ENCODE measurements at places on chromosomes 13 and 19.

DNA sequence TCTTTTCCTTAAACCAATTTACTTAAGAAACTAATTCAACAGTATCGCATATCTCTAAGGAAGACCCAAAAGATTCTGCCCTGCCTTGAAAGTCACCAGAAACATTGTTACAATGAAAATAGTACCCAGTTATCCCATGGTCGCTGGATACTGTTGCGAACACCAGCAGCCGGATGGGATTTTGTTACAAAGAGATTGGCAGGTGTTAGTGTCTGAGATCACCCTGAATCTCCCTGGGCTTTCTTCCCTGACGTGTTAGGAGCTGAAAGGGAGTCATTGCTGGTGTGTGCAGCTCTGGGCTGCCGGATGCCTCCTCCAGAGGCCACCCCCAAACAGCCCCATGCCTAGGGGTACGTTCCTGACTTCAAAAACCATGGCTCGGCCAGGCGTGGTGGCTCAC is 38.2 kb downstream of the PTPRS start:
- no peak overlapping the region for H3K27ac ChIP-seq
- H3K27me3 ChIP-seq: no peaks in the 10 kb centered on the region
- no peak overlapping the region for H3K4me3 ChIP-seq
- no peaks in the 10 kb centered on the region for H3K4me1 ChIP-seq
- H3K36me3 ChIP-seq: no peaks in the 10 kb centered on the region
- DNase-seq: no peak

DNA sequence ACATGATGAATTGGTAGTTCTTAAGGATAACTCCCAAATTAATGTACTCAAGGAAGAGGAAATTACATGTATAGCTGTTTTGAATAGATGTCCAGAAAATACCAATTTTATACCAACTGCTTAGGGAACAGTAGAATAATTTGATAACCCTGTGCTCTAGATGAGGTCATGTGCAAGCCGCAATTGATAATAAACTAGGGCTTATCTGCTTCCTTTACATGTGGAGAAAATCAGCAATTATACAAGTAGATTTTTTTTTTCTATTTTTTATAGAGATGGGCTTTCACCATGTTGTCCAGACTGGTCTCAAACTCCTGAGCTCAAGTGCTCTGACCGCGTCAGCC is 9.3 kb downstream of the TPT1 start:
- peaks cover 83% of the 10 kb centered on the region for H3K4me1 ChIP-seq
- H3K36me3 ChIP-seq: peaks cover 33% of the 10 kb centered on the region
- no peak for DNase-seq
- no peak overlapping the region for H3K4me3 ChIP-seq
- H3K27ac ChIP-seq: peak overlapping the region; percentile 28

DNA sequence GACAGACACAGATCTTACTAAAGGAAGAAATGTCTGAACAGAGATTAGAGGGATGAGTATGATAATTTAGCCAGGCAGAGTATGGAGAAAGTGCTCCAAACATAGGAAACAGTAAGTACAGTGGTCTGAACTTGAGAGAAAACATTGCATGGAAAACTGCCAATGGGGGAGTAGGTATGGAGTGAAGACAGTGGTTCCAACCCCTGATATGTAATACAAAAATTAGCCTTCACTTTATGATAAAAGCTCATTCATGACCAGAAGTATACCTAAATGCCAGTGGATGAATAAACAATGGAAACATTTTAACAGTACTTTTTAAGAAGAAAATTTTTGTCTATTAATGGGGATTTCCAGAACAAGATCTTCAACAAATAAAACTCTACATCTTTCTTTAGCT is 334.0 kb downstream of the DIAPH3 start:
- H3K36me3 ChIP-seq: peaks cover 1% of the 10 kb centered on the region
- H3K4me1 ChIP-seq: no peaks in the 10 kb centered on the region
- H3K27me3 ChIP-seq: no peaks in the 10 kb centered on the region
- DNase-seq: no peak
- no peak overlapping the region for H3K27ac ChIP-seq

DNA sequence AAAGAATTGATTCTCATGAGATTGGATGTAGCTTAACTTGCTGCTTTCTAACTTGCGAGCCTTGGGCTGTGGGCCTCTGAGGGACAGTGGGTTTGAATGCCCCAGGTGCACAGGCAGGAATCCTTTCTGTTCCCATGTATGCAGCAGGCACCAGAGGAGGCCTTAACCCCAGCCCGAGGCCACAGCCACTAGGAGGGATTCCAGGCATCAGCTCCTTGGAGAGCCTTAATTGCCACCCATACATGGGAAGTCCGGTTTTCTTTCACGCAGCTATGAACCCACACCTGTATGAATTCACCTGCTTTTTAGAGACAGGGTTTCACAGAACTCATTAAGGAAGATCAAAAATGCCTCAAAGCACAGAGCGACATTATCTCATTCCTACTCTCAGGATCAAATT is 117.9 kb downstream of the CRYL1 start:
- H3K36me3 ChIP-seq: peaks cover 10% of the 10 kb centered on the region
- DNase-seq: no peak

- no peaks in the 10 kb centered on the region for H3K36me3 ChIP-seq
- H3K27me3 ChIP-seq: no peaks in the 10 kb centered on the region
- H3K4me3 ChIP-seq: no peak overlapping the region
- H3K4me1 ChIP-seq: peaks cover 3% of the 10 kb centered on the region
Observed at GRCh38 chr13:112775791-112776279, 86.0 kb downstream of the ATP11A start.

DNA sequence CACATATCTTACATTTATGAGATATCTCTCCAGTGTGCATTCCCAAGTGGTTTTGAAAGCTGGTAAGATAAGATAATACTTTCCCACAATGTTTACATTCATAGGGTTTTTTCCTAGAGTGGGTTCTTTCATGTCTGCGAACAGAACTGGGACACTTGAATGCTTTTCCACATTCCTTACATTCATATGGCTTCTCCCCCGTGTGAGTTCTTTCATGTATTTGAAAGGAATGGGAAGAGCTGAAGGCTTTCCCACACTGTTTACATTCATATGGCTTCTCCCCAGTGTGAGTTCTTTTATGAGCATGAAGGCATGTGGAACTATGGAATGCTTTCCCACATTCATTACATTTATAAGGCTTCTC is 19.7 kb downstream of the ZNF433 start:
- H3K4me1 ChIP-seq: no peaks in the 10 kb centered on the region
- peaks cover 69% of the 10 kb centered on the region for H3K36me3 ChIP-seq
- H3K27ac ChIP-seq: no peak overlapping the region
- no peak for DNase-seq

DNA sequence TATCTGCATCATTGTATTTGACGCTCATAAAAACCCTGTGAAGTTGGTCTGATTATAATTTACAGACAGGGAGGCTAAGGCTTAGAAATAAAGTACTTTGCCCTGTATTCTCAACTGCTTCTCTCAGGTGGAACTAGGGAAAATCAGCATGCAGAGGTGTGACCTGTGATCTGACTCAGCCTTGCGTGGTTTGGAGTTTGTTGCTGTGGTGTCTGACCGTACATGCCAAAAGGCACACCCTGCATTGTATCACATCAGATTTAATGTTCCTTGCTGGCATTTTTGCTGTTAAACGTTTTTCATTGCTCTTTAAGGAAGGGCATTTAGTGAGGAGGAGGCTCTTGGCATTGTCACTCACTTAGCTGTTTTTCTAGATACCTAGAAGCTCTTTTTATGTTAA is 58.8 kb upstream of the C1QTNF9B start:
- H3K27ac ChIP-seq: no peak overlapping the region
- DNase-seq: peak; percentile 58

DNA sequence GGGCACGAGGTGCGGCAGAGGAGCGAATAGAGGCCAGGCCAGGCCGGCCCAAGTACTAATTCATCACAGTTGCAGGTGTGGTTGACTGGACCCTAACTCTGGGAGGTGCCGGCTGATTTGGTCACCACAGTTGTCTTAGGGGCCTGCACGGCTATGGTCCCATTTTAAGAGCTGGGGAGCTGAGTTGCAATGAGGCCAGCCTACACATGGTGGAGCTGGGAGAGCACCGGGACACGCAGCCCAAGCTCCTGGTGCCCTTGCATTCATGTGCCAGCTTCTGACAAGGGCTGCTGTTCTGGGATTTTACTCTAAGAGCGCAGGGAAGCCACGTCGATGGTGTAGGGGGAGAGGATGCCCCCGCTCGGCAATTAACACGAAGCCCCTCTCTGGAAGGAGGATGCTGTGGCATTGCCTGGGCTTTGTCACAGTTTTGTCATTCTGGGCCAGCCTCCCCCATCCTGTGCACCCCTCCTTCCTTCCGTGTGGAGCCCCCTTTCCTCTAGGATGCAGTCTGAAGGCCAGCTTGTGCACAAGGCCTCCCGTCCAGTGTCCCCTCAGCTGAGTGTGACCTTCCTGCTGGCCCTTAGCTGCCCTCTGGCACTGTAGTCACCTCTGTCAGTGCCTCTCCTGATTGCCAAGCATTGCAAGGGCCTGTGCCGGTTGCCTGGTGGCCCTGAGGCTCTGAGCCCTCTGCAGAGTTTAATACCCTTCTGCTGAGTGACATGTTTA is 109.4 kb upstream of the C1QTNF9B start:
- H3K4me1 ChIP-seq: no peaks in the 10 kb centered on the region
- no peaks in the 10 kb centered on the region for H3K36me3 ChIP-seq
- H3K27me3 ChIP-seq: peaks cover 14% of the 10 kb centered on the region
- H3K27ac ChIP-seq: no peak overlapping the region
- DNase-seq: no peak

GRCh38 chr13:70893832-70894231 is 785.6 kb upstream of the KLHL1 start:
- no peaks in the 10 kb centered on the region for H3K27me3 ChIP-seq
- H3K36me3 ChIP-seq: no peaks in the 10 kb centered on the region
- H3K27ac ChIP-seq: no peak overlapping the region
- H3K4me3 ChIP-seq: no peak overlapping the region
- DNase-seq: no peak

- no peak overlapping the region for H3K4me3 ChIP-seq
- H3K27ac ChIP-seq: no peak overlapping the region
- peaks cover 62% of the 10 kb centered on the region for H3K27me3 ChIP-seq
- peaks cover 13% of the 10 kb centered on the region for H3K36me3 ChIP-seq
- H3K4me1 ChIP-seq: peaks cover 17% of the 10 kb centered on the region
Observed at GRCh38 chr13:57629391-57629804, 2.1 kb upstream of the PCDH17 start.

GRCh38 chr19:55216461-55217198 is 7.3 kb upstream of the PTPRH start:
- H3K36me3 ChIP-seq: peaks cover 14% of the 10 kb centered on the region
- H3K27ac ChIP-seq: no peak overlapping the region
- no peak overlapping the region for H3K4me3 ChIP-seq
- peaks cover 15% of the 10 kb centered on the region for H3K27me3 ChIP-seq
- H3K4me1 ChIP-seq: peaks cover 13% of the 10 kb centered on the region
- peak; percentile 66 for DNase-seq

- DNase-seq: no peak
- peaks cover 60% of the 10 kb centered on the region for H3K4me1 ChIP-seq
- peaks cover 31% of the 10 kb centered on the region for H3K36me3 ChIP-seq
- no peaks in the 10 kb centered on the region for H3K27me3 ChIP-seq
Observed at GRCh38 chr13:110702591-110703526, 3.1 kb downstream of the CARS2 start.

DNA sequence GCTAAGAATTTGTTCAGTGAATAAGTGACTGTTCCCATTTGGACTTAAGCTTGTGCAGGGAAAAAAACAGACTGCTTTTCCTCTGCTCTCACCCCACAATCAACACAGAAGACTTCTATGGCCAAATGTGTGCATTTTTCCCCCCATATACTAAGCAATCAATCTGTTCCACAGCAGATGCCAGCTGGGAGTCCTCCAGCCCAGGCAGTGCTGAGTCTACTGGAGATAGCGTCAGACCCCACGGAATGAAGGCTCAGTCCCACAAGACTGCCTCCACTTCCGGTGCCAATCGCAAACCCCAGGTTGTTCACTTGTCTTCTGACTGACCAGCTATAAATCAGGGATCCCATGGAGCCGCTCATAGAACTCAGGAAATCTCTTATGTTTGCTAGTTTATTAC is 69.5 kb upstream of the ANKRD10 start:
- no peak overlapping the region for H3K4me3 ChIP-seq
- peaks cover 75% of the 10 kb centered on the region for H3K27me3 ChIP-seq
- H3K4me1 ChIP-seq: no peaks in the 10 kb centered on the region
- no peaks in the 10 kb centered on the region for H3K36me3 ChIP-seq
- no peak overlapping the region for H3K27ac ChIP-seq
- DNase-seq: no peak

GRCh38 chr19:27792576-27793127 is 1420.3 kb downstream of the UQCRFS1 start:
- H3K27me3 ChIP-seq: no peaks in the 10 kb centered on the region
- H3K4me1 ChIP-seq: peaks cover 28% of the 10 kb centered on the region
- peak overlapping the region; percentile 93 for H3K27ac ChIP-seq
- H3K36me3 ChIP-seq: peaks cover 26% of the 10 kb centered on the region

GRCh38 chr13:65857942-65858565 is 1372.1 kb downstream of the PCDH9 start:
- H3K27ac ChIP-seq: no peak overlapping the region
- H3K4me1 ChIP-seq: no peaks in the 10 kb centered on the region
- no peak overlapping the region for H3K4me3 ChIP-seq
- no peaks in the 10 kb centered on the region for H3K27me3 ChIP-seq
- no peak for DNase-seq

Measured in activated CD8-positive, alpha-beta memory T cell treated with anti-CD3 and anti-CD28 coated beads, Interleukin-2, amount 10 ng/mL, durations not matched to agents 7 days and 5 days (primary cell).